ENCODE measurements at places on chromosomes 16 and 17.

- no peak for DNase-seq
These were observed 27.3 kb downstream of the LASP1 start for GRCh38 chr17:38897176-38897575.

DNA sequence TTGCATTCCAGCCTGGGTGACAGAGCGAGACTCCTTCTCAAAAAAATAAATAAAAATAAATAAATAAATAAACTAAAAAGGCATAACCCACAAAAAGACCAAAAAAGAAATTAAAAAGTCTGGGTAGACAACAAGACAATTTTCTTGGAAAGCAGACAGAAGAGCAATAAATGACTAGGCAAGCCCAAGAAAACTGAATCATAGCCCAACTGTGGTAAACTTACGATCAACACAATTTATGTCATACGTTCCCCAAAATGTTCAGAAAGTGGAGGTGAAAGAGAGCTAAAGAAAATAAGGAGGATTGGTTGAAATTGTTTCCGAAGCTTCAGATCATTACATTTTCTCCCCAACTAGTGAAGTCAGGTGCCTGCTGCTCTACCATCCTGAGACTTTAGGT, 31.3 kb upstream of the C17orf78 start:
- DNase-seq: no peak

DNA sequence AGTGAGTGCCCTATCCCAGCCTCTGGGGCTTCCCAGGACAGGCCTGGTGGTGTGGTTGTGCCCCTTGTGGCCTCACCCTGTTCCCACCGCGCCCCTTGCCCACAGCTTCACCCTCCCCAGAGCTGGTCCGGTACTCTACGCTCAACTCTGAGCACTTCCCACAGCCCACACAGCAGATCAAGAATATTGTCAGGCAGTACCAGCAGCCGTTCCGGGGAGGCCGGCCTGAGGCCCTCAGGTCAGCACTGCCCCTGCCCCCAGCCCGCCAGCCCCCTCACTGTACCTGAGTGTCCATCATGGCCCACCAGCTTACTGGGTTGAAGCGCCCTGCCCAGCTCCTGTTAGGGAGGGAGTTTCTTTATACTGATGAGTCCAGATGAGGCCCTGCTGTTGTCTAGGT, 32.3 kb upstream of the ALKBH5 start:
- DNase-seq: no peak

DNA sequence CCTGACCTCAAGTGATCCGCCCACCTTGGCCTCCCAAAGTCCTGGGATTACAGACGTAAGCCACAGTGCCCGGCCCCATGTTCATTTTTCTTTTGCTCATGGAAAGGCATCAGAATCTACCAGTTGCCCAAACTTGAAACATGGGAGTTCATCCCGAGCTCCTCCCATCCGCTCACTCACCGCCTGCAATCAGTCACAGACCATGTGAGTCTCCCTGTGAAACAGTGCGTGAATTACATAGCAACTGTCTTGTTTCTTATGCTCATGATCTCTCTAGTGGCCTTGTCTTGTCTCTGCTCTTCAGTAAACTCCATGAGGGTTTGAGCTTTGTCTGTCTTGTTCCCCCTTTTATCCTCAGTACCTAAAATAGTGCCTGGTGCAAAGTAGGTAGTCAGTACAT, 52.1 kb upstream of the TNRC6A start:
- DNase-seq: no peak

GRCh38 chr16:22688930-22689329, 125.0 kb upstream of the HS3ST2 start:
- DNase-seq: no peak

GRCh38 chr17:72592242-72592966, 471.6 kb downstream of the SOX9 start:
- peak; percentile 83 for DNase-seq

DNA sequence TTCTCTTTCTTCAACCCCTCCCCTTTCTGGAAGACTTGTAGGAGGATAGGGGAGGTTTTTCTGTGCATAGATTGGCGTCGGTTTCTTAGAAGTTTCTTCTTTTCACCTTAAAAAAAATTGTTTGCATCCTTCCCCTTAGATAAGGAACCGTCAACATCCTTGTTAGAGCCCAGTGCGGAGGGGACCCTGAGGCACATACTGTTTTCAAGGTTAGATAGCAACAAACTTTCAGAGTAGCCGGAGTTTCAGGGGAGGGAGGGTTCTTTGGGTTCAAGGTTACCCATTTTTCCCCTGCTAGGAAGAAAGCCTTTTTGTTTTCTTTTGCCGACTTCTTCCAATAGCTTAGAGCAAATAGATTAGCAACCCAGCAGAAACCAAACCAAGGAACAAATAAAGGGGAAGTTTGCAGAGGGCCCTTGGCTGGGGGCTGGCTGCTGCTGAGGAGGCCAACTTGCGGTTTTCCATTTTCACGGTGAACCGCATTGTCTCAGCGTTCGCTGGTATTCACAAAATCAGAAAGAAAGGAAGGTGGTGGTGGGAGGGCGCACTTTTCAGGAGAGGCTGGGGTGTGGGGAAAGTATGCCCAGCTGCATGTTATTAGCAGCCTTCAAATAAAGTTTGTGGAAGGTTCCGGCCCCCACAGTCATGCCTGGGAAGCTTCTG, 28.8 kb downstream of the MSI2 start:
- peak; percentile 20 for DNase-seq

DNA sequence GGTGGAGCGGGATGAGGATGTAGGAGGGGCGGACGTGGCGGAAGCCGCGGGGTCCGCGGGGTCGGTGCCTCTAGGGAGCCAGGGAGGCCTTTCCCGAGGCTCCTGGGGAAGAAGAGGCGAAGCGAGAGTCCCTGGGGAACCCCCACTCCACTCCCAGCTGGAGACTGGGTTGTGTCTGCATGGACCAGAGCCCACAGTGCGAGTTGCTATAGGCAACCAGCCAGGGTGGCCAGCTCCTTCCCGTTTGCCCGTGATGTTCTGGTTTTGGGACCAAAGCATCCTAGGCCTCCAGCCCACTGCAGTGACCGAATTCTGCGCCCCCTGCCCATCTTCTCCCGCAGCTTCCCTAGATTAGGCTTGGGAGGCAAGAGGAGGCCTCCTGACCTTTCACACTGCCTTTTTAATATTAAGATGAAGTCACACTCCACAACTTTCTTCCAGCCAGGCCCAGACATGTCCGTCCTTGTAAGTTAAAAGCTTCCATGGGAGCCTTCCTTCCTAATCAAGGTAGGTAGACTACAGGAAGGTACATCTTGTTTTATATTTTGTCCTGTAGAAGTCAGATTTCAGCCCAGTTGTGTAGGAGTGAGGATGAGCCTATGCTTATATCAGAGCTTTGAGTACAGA, 469 bp downstream of the AMZ2 start:
- peak; percentile 58 for DNase-seq

DNA sequence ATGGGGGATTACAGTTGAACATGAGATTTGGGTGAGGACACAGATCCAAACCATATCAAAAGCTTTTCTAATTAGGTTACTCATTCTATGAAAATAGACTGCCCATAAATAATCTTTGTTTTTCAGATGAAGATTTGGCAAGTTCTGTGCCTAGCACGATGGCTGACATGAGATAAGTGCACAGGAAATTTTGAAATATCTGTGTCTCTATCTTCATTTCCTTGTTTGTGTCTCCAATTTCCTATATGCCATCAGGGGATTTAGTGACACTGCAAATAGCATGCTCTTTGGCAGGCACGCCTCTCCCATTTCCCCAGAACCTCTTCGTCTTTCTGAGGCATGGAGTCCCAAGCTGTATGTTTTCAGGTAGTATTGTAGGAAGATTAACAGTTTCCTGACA, 544.6 kb downstream of the CDH13 start:
- no peak for DNase-seq

DNA sequence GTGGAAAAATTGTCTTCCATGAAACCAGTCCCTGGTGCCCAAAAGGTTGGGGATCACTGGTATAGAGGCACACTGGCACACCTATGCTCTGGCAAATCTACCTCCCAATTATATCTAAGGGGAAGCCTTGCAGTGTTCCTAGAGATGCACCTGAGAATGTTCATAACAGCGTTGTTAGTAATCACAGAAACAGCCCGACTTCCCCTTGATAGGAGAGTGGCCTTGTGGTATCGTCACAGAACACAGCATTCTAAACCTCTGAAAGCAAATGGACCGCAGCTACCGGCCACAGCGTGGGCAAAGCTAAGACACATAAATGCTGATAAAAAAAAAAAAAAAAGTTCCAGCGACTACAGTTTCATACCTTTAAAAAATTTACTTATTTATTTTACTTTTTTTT, 39.1 kb upstream of the ADGRG1 start:
- DNase-seq: no peak
